ENCODE measurements at places on chromosomes 11 and 22.
A peak's percentile ranks its signal among the peaks of the same experiment; 100 is the strongest.

DNA sequence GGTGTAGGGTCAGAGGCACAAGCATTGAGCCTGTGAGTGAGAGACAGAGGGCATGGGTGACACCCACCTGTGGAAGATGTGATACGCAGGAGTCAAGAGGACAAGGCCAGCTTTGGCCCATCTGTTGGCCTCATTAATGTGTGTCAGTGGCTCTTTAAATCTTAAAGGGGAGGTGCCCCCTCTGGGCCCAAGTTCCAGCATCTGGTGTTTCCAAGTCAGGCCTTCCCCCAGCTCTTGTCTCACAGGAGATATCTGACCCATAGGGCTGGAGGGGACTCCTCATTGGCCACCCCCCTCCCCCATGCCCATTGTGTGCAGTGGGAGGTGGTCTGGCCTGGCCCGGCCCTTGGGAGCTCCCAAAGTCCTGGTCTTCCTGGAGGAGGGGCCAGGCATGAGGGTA lies 8.9 kb downstream of the KCNK7 start:
- DNase-seq, result peak; percentile 64

GRCh38 chr22:32311551-32312071 lies 46.1 kb upstream of the RFPL3 start:
- no peak for DNase-seq

- DNase-seq, result peak; percentile 60
Measured at GRCh38 chr11:131985846-131986301, 615.5 kb downstream of the NTM start.

DNA sequence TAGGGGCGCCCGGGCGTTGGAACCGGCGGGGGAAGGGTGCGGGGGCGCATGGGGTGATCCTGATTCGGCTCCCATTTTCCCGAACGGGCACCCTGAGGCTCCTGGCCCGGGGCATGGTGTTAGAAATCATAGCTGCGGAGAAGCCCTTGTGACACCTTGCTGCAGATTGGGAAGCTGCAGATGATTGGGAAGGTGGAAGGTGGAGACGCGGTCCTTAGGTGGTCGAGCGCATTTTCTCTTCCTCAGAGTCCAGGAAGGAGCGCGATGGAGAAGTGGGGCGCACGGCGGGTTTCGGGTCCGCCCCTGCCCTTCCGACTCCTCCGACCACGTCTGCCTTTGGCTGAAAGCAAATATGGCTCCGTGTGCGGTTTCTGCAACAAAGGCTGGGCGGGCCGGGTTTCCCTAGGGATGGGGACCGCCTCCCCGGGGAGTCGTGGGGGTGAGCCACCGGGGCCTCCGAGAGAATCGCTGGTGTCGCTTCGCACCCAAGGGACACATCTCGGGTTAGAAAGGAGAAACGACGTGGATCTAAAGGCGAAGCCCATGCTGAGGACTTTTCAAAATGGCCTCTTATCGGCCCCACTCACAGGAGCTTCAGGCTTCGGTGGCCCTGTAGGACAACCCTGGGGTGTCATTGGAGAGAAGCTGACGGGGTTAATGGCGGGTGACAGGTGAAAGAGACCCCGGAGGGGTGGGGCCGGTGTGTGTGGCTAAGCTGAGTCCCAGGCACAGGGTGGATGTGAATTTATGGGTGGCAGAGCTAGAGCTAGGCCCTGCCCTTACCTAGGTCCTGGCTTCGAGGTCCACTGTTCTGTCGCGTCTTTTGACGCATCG lies 707 bp upstream of the FTH1 start:
- DNase-seq, result no peak

DNA sequence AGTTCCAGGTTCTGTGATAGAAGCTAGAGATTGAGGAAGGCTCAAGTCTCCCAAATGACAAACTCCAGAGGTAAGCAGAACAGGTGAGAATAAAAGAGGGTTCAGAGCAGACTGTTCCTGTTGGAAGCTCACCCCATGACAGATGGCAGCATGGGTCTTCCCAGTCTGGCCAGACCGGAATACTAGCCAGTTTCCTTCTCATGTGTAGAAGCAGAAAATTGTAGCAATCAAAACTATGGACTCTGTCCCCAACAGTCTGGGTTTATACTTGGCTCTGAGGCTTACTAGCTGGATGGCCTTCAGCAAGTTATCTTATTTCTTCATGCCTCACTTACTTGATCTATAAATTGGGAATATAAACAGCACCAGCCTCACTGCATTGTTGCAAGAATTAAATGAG lies 494.8 kb downstream of the MN1 start:
- DNase-seq, result no peak

- peak; percentile 22 for DNase-seq
Measured at GRCh38 chr11:34492806-34493414, 20.7 kb downstream of the ELF5 start.

GRCh38 chr11:62804310-62805075 lies 747 bp downstream of the NXF1 start:
- DNase-seq, result no peak

GRCh38 chr11:113363996-113364641 lies 23.5 kb upstream of the ANKK1 start:
- DNase-seq, result no peak

DNA sequence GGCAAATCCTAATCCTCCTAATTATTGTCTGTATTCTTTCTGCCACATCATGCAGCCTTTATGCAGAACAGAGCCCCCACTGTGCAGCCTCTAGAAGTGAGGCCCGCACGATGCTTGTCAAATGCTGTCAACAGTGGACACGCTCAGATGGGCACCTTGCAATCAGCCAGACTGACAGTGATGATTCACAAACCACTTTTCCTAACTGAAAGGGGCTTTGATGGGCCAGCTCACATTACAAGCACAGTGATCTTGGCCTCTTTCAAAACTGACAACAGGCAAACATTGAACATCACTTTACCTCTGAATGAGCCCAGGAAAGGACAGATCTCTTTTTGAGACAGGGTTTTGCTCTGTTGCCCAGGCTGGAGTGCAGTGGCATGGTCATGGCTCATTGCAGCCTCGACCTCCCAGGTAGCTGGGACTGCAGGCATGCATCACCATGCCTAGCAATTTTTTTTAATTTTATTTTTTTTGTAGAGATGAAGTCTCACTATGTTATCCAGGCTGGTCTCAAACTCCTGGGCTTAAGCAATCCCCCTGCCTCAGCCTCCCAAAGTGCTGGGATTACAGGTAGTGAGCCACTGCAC lies 18.0 kb upstream of the E2F8 start:
- DNase-seq, result no peak

DNA sequence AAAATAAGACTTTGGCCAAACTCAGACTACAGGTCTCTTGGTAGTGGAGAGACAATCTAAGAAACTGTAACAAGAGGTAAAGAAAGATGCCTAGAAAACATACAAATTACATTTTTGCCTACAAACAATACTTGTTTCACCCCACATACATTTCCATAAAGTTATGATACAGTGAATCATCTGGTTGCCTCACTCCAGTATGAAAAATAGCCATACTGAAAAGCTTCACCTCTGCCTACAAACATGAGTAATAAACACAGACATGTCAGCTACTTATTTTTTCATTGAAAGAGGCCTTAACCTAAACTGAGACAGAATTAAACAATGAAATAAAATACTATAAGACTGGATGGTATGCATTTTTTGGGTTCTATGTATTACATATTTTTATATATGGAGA lies 1463.0 kb downstream of the FAM181B start:
- DNase-seq, result no peak

GRCh38 chr11:6357222-6357621 lies 33.1 kb upstream of the SMPD1 start:
- peak; percentile 73 for DNase-seq

- no peak for DNase-seq
Measured at GRCh38 chr22:26466196-26466595, 17.4 kb downstream of the HPS4 start.
